Cardiac muscle cell (in vitro differentiated cells and primary cell): ENCODE measurements at places on chromosomes 2 and 18.
A peak's percentile ranks its signal among the peaks of the same experiment; 100 is the strongest.

GRCh38 chr2:137893145-137893544 lies 71.1 kb upstream of the HNMT start:
- H3K27me3 ChIP-seq = no peaks in the 10 kb centered on the region
- H3K36me3 ChIP-seq = no peaks in the 10 kb centered on the region
- no peak overlapping the region for H3K4me3 ChIP-seq
- H3K4me1 ChIP-seq = no peaks in the 10 kb centered on the region
- H3K27ac ChIP-seq = no peak overlapping the region

GRCh38 chr2:182826064-182826463 lies 40.4 kb downstream of the FRZB start:
- no peaks in the 10 kb centered on the region for H3K4me1 ChIP-seq
- H3K27me3 ChIP-seq = no peaks in the 10 kb centered on the region
- no peak overlapping the region for H3K4me3 ChIP-seq
- no peak overlapping the region for H3K27ac ChIP-seq

DNA sequence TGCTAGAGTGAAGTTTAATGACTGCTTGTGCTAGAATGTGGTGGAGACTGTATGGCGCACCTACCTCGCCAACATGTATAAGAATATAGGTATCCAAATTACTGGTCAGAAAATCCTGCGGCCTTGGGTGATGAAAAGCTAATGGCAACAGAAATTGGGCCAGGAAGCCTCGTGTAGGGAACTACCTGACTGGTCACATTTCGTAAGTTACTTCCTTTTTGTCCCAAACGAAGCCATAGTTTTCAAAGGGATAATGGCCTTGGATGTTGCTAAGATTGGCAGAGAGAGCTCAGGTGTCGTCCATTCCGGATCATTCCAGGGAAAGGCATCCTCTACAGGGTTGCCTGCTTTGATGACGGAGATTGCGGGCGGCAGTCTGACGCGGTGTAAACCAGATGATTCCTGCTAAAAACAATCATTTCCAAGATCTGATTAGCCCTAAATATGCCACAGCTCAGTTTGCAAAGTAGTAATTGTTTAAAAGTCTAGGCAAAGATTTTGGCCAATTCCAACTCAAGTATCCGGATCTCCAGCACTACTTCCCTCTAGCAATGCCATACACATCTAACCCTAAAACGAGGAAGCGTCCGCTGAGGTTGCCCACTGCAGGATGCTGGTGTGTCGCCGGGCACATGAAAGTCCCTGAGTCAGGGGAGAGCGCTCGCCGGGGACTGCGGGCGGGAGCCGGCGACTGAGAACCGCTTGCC lies 708 bp upstream of the MALT1 start:
- no peaks in the 10 kb centered on the region for H3K36me3 ChIP-seq
- DNase-seq = no peak
- H3K4me1 ChIP-seq = peaks cover 10% of the 10 kb centered on the region

DNA sequence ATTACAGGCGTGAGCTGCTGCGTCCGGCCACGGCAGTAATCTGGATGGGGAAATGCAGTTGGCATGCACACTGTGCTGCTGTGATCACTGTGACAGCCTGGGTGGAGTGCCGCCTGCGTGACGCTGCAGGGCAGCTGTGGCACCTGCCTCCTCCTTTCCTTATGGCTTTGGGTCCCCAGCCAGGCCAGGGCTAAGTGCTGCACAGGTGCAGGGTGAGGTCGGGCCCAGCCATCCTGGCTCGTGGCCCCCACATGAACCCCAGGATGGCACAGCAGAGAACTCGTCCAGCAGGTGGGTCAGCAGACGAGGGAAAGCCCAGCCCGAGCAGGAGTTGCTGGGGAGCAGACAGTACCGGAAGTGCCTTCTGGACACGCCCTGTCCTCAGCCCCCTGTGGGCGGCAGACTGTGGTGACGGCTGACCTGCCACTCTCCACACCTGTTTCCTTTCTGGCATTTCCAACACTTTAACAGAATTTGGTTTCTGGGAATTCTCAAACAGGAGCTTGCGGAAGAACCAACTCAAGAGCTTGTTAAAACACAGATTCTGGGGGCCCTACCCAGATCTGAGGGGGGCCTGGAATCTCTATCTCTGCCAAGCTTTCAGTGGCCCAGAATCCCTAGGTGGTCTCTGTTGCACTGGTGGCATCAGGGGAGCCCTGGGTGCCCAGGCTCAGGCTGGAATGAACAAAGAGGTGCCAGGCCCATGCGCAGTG lies 16.9 kb downstream of the HS1BP3 start:
- H3K27me3 ChIP-seq = no peaks in the 10 kb centered on the region
- H3K4me3 ChIP-seq = no peak overlapping the region
- no peaks in the 10 kb centered on the region for H3K36me3 ChIP-seq
- no peak overlapping the region for H3K27ac ChIP-seq

- peaks cover 11% of the 10 kb centered on the region for H3K4me1 ChIP-seq
- H3K27ac ChIP-seq = peak overlapping the region; percentile 99
- H3K36me3 ChIP-seq = peaks cover 13% of the 10 kb centered on the region
- peak; percentile 61 for DNase-seq
Observed at GRCh38 chr2:86623043-86623493, 597 bp downstream of the RNF103 start.

GRCh38 chr2:158969715-158970240 lies 1.3 kb downstream of the TANC1 start:
- H3K27me3 ChIP-seq = no peaks in the 10 kb centered on the region
- peak overlapping the region; percentile 95 for H3K4me3 ChIP-seq
- peak overlapping the region; percentile 96 for H3K27ac ChIP-seq
